Type B pancreatic cell (in vitro differentiated cells): ENCODE measurements at places on chromosomes 13 and 19.

- DNase-seq: no peak
Observed at GRCh38 chr13:42354241-42355091, 82.5 kb downstream of the AKAP11 start.

- no peak for DNase-seq
Observed at GRCh38 chr13:58476206-58476918, 844.8 kb downstream of the PCDH17 start.

- DNase-seq: no peak
Observed at GRCh38 chr13:112635323-112635722, 47.4 kb upstream of the TUBGCP3 start.

DNA sequence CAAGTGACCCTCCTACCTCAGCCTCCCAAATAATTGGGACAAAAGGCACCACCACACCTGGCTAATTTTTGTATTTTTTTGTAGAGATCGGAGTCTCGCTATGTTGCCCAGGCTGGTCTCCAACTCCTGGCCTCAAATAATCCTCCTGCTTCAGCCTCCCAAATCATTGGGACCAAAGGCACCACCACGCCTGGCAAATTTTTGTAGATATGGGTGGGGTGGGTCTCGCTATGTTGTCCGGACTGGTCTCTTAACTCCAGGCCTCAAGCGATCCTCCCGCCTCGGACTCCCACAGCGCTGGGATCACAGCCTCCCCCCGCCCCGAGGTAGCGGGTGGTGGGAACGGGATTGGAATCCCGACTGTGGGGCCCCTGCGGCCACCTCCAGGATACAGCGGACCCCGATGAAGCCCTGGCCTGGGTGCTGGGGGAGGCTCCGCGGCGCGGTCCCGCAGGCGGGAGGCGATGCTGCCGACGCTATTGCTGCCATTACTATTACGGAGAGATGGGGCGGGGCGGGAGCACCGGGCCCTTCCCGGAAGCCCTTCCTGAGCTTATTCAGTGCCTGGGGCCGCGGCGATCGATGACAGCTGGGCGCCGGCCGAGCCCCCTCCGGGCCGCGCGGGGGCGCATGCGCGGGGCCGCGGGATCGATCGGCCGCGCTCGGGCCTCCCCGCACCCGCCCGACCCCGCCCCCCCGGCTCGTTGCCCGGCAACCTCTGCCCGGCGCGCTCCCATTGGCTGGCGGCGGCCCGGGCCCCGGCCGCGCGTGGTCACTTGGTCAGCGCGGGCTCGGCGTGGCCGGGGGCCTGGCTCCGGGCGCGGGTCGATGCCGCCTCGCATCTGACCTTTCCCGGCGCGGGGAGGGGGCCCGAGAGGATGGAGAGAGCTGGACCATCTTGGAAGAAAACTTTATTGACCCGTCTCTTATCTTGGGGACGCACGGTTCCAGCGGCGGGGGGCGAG is 27.9 kb upstream of the ONECUT3 start:
- DNase-seq: peak; percentile 82

DNA sequence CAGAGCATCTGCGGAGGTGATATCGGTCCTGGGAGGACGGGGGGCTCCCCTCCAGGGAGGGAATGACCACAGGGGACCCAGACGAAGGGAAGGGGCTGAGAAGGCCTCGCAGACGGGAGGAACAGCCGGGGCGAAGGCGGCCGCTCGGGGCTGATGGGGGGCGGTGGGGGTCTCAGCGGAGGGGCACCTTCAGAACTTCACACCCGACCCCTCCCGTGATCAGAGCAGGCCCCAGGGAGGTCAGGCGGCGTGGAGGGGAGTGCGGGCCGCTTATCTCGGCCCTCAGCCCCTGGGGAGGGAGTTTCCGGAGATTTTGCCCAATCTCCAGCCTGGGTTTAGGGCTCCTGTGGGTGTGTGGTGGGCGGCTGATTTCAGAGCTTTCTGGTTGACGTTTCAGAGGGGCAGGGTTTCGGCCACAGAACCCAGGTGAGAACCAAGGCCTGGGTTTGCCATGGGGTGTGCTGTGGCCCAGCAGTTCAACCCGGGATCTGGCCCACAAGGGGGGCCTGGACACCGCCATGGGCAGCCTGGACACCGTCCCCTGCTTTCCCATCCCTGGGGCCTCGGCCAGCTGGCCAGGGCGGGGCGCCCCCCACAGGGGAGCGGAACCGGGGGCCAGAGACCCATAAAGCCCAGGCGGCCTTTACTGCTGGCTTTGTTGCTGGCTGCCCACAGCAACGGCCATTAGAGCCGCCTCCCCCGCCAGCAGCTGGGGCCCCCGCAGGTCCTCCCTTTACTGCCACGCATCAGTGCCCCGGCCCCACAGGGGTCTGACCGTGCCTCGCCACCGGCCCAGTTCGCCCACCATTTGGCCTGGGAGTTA is 29.0 kb downstream of the ARID3A start:
- DNase-seq: no peak

- peak; percentile 86 for DNase-seq
Observed at GRCh38 chr19:49151267-49152118, 3.7 kb downstream of the HRC start.

DNA sequence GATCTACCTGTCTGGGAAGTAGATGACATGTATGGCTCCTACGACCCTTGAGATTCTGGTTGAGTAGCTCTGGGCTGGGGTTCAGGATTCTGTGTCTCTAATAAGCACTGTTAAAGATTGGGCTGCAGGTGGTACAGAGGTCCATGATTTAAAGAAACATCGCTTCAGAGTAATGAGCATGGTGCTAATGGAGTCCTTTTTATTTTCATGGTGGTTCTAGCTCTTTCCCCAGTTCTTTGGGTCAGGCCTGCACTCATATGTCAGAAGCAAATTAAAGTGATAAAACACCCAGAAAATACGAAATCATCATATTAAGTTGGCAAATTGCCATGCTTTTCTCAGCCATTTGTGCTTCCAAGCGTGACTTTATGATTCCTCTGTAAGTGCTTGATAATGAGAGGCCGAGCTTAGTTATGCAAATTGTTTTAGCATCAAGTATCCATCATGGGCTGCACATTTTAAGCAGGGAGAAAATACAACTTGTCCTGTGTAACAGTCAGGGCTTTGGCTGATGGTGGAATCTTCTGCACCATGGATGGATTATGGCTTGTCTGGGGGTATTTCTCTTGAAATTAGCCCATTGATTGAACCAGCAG is 45.1 kb downstream of the MTUS2 start:
- DNase-seq: no peak
